ENCODE measurements at places on chromosomes 4 and X.

GRCh38 chrX:36957425-36958328, 50.5 kb upstream of the FAM47C start:
- no peak for DNase-seq

DNA sequence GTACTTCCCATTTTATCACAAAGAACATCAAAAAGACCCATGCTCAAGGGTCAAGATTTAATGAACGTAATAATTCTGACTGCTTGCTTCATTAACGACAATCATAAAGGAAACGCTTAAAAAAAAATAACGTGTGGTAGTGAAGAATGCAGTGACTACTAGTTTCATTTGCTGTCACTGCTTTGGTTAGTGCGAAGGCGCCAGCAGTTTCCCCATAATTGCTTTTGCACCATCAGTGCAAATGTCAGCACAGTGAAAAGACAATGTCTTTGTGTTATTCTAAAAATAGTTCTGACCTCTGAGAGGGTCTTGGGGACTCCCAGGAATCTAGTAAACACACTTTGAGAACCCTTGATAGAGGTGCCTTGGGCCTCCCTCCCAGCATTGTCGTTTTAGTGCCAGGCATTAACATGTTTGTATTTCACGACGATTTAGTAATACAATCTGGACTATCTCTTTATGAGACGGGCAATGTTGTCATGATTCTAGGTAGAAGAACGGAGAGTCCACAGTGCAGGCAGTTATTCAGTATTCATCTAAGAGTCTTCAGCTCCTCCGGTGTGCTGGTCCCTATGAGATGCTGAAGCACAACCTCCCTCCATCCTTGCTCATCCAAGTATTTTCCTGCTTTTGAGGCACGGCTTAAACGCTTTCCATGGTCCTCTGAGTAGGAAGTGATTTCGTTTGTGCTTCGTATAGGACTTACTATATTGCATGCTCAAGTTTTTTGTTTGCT, 71.0 kb downstream of the AFF1 start:
- DNase-seq = no peak

GRCh38 chrX:79266702-79267101, 100.4 kb downstream of the ITM2A start:
- DNase-seq = no peak

DNA sequence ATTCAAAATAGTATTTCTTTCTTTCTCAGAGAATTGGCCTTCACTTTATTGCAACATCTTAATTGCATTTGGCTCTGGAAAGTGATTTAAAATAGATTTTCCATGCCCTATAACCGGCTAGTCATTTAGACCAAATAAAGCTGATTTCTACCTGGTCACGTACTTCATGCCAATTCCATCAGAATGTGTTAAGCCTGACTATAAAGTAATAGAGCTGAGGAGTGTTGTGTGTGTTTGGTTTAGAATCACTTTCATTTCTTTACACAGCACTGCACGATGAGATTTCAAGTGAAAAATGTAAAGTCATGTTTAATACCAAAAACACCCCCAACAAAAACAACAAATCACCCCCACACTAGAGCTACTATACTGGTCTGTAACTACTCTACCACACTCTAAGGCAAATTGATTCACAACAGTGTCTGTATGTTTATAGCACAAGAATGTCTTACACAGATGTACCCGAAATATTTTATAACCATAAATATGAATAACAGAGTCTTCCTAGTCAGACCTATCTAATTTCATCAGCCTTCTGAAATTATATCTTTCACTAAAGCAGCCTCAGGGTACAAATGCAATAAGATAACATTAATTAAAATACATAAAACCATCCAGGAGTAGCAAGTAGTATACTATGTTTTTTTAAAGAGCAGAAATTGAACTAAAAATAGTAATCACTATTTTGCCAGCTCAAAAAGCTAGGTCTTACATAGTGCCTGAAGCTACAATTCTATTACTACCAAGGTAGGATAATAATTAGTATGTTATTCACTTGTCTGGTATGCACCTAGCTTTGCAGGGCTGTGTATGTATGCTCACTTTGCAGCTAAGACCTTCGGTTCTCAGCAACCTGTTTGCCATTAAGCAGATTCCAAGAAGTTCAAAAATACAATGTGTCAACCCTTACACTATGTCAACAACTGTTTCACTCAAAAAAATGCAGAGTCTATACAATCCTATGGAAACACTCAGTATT, 28.4 kb downstream of the APBB2 start:
- DNase-seq = no peak

- no peak for DNase-seq
These were observed 627.1 kb upstream of the AADAT start for GRCh38 chr4:170716868-170717267.

DNA sequence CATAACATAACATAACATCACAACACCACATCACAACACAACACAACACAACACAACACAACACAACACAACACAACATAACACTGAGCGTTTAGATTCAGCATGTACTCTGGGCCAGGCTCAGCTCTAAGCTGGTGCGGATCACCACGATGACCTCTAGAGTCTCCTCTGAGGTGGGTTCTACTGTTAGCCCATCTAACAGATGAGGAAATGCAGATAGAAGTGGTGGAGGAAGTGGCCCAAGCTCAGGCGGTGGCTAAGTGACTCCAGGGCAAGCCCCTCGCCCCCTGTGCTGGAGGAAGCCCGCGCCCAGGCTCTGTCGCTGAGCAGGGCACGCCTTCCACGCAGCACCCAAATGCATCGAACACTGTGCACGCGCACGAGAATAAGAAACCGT, 45.3 kb upstream of the CDKN2AIP start:
- no peak for DNase-seq

DNA sequence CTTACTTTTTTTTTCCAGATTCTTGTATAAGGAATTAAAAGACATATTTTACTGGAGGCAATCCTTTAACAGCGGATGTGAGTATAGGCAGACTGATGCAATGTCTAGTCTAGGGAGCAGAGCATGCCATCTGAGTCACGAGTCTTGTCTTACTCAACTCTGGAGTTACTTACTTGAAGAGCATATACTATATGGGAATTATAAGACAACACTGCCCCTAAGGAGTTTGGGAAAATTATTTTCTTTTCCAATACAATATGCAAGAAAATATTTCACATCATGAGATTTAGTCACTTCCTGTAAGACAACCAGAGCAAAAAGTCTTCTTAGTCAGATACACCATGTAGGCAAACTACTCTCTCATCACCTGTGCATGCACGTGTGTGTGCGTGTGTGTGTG, 537.3 kb upstream of the FTHL17 start:
- DNase-seq = no peak

DNA sequence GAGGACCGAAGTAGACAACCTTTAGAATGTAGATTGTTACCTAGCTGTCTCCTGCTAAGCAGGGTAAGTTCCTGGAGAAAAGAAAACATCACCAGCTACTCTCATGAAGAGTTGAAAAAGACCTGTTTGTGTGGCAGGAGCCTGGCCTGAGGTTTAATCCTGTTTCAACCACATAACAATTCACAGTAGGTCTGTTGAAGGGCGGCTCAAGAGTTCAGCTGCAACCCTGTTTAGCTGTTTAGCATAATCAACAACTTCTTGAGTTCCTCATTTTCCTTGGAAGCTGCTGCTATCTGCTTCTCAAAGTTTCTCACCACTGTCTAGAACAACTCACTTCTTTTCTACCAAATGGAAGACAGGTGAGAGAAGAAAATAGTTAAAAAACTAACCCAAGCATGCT, 170.4 kb upstream of the TET2 start:
- DNase-seq = no peak

GRCh38 chr4:164337219-164337944, 416.5 kb upstream of the SMIM31 start:
- DNase-seq = no peak

DNA sequence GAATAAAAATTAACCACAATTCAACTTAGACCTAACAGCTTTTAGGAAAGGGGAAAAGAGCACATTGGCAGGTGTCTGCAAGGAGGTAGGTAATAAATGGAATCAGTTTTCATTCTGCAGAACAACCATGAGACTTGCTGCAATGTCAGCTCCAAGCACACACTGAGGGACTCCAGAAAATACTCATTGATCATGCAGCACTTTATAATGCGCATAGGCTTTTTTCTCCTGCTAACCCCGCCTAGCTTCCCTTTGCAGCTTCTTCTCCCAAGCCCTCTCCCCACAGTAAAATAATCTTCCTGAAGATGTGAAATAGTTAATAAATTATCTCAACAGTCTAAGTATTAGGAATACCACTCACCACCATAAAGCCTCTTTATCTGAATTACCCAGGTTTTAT, 36.9 kb downstream of the ANKRD17 start:
- DNase-seq = no peak

DNA sequence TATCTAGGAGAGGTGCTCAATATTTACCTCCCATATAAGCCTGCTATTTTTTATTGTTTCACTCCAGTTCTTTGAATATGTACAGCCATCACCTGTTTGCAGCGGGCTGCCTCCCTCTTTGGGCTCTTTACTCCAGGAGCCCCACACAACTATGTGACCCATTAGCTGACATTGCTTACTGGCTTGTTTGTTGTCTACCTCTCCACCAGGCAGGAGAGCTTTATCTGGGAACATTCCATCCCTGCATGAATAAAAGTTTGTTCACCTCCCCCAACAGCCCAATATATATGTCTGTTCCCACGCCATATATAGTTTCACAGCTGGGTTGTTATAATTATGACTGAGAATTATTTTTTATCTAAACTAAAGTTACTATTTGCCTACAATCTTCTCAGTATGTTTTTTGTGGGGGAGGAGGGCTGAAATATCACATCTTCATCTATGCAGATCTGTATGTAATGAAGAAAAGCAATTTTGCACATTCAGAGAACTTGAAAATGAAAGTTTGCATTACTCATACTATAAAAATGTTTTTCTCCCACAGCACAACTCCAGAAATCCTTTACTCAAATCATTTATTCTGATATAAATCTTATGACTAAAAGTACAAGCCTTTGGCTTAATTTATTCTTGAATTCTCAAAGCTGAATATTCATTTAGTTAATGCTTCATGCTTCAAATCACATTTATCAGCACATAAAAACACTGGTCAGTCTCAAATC, 61.2 kb upstream of the DAPP1 start:
- no peak for DNase-seq

DNA sequence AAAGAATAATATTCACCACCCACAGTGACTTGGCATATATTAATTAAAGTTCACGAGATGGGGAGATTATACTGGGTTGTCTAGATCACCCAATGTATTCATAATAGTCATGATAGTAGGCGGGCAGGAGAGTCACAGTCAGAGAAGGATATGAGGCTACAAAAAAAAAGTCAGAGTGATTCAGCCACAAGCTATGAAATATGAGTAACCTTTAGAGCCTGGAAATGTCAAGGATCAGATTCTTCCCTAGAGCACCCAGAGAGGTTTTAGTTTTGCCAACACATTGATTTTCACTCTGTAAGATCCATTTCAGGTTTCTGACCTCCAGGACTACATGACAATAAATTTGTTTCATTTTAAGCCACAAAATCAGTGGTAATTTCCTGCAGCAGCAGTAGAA, 501.9 kb downstream of the GABRG1 start:
- DNase-seq = no peak

DNA sequence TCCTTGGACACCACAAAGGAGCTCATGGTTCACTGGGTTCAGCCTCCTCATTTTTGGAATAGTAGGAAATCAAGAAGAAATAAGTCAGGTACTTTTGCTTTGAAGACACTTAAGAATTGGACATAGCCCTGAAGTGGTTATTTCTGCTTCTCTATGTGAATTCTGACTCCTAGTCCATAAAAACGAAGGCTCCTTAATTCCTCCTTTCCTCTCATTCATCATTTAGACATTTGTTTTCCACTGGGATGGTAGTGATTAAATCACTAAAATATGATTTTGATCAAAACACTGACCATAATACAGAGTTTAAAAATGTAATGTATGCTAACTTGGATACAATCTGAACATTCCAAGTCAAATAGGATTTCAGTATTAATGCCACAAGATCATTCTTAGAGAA, 34.7 kb upstream of the CYP2U1 start:
- no peak for DNase-seq

DNA sequence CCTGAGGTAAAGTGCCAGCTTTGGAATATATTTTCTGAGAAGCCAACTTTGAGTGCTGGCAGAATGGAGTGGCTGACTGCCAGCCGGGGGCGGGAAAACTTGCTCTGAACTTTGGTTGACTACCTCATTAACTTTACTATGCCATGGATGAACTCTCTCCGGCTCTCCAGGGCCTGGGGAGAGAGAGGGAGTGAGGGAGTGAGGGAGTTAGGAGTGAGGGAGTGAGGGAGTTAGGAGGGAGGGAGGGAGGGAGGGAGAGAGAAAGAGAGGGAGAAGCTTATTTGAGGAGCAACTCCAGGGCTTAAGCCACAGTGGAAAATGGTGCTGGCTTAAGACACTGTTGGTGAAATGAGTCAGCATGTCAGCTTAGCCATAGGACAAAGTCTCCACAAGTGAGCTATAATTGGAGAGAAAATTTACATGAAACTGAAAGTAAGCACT, 280.9 kb upstream of the RPS6KA3 start:
- no peak for DNase-seq

DNA sequence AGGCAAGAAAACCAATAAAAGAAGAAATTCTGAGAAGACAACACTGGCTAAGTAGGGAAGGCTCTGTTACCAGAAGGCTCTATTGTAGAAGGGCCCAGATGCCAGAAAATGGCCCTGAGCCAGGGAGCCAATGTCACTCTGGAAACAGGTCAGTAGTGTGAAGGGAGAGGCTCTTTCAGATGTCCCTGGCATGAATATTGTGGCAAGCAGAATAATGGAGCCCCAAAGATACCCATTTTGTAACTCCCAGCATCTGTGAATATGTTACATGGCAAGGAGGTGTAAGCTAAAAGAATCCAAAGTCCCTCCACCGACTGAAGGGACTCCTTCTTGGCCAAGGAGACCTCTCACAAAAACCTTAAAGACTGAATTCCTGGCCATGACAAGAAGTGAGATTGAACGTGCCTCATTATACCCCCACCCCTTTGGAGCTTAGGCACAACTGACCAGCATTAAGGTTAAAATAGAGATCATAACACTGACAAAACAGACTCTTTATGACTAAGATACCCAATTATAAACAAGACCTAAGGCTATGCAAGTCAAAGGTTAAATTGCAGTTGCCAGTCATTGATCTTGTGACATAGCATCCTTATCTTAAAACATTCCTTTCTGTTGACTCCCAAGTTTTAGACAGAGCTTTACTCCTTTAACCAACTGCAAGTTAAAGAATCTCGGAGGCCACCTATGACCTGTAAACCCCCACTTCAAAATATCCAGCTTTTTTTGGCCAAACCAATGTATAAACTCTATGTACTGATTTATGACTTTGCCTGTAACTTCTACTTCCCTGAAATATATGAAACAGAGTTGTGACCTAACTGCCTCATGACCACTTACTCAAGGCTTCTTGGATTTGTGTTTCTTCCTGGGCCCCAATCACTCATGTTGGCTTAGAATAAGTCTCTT, 42.2 kb upstream of the SMIM10 start:
- no peak for DNase-seq

DNA sequence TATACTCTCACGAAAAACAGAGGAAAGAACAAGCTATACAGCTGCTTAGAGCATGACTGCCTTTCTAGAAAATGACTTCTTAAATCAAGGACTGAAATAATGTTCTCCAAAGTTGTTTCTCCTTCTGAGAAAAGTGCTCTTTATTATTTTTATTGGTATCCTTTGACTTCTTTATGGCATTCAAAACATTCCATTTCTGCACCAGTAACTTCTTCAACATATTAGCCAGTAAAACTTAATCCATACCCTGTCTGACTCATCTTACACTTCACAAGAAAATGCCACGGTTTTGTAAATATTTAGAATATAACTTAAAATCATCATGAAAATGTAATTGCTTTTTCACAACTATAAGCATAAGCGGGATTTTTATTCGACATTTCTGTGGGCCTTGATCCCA, 180.4 kb downstream of the NR3C2 start:
- DNase-seq = no peak

GRCh38 chr4:101420661-101421060, 73.3 kb upstream of the PPP3CA start:
- no peak for DNase-seq

All from stimulated activated CD8-positive, alpha-beta memory T cell treated with anti-CD3 and anti-CD28 coated beads, Interleukin-15, amount 100 ng/mL, for 4 hours (primary cell).